ENCODE measurements at places on chromosomes 3 and 15. TPM values are rescaled to one million over a fixed set of nuclear protein-coding genes. Genes with fewer than 3 reads are reported as not detected.
A peak's percentile ranks its signal among the peaks of the same experiment; 100 is the strongest.

The MESP1 gene
- 5.6 TPM for total RNA-seq

DNA sequence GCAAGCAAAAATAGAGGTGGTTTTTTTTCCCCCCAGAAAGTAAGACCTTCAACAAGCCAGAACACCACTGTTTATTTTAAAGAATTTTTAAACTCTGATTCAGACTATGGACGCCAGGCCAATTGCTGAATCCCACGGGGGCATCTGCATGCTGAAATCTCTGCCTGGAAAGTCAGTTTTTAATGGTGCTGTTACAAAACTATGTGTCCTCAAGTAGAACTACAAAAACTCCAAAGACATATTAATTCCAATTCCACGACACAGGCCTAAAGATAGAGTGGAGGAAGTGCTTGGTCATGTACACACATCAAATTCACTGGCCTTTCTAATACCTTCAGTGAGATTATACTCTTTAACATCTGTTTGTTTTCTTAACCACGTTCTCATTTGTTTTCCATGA is 490.5 kb upstream of the NR2F2 start:
- DNase-seq, result peak; percentile 57

The HGD gene
- total RNA-seq, result not detected

- peak; percentile 15 for DNase-seq
Measured at GRCh38 chr3:48301800-48302166, 31.7 kb downstream of the SPINK8 start.

DNA sequence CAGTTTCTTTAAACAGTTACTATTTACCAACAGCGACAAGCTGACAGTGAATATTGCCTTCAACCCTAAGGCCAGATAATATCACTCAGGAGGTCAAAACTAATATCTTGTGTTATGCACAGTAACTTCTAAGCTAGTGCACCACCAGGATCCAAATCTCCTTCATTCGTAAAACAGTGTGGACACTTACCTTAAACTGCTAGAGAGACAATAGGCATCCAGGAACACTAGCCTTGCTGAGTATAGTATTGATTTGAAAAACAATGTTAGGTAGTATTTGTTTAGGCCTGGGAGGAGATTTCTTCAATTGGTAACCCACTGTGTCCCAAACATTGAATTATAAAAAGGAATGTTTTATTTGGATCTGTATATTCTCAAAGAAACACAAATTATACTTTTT is 707.9 kb upstream of the UBE2E2 start:
- DNase-seq, result no peak

- no peak for DNase-seq
Measured at GRCh38 chr15:33675246-33675645, 293.1 kb upstream of the CHRM5 start.

GRCh38 chr15:39172380-39173281 is 408.2 kb upstream of the THBS1 start:
- DNase-seq, result no peak

The GPR27 gene
- total RNA-seq, result 2.1 TPM

GRCh38 chr15:34223904-34224596 is 766 bp upstream of the EMC4 start:
- DNase-seq, result no peak

The KCNMB2 gene
- total RNA-seq, result 9.2 TPM

GRCh38 chr3:152943645-152944044 is 108.7 kb downstream of the P2RY1 start:
- DNase-seq, result no peak

Measured in heart right ventricle (tissue), 16 donors.